ENCODE measurements at places on chromosomes 3 and 15.
A peak's percentile ranks its signal among the peaks of the same experiment; 100 is the strongest.

DNA sequence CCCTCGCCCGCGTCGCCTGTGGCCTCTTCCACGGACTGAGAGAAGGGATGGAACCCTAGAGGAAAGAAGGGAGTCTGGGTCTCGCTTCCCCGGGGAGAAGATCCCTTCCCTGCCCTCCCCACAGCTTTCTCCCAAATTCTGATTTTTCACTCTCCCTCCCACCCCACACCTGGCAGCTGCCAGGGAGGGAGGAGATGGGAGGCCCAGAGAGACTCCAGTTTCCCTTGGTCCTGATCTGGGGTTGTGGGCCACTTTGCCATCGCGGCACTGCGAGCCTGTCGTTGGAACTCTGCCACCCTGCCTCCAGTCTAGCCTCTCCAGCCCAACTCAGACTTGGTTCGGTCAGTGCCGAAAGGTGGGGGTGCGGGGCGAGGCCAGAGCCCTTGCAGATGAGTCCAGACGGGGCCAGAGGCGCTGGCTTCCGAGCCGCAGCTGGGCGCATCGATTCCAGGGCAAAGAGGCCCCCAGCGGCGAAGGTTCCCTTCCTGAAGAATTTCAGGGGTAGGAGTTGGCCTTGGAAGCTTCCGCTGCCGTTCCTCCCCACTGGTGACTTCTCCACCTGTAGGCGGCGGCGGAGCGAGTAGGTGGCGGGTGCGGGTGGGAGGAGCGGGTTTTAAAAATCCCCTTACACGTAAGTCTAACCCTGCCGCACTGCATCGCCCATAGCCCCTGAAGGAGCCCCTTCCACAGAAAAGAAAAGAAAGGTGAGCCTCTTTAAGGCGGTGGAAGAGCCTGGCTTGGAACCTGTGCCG is 5.2 kb downstream of the WNT5A start:
- DNase-seq, result no peak

DNA sequence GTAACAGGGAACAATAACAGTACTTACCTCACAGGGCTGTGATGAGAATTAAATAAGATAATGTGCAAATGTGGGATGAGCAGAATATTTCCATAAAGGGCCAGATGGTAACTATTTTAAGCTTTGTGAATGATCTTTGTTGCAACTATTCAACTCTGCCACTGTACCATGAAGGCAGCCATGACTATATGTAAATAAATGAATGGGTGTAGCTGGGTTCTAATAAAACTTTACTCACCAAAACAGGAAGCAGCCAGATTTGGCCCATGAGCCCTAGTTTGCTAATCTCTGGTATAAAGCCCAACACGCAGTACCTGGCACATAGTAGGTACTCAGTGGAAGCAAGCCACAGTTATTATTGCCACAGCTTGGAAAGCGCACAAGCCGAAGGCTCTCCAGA is 362.7 kb upstream of the PROK2 start:
- DNase-seq, result no peak

- DNase-seq, result peak; percentile 42
Measured at GRCh38 chr15:67303490-67304363, 49.1 kb downstream of the IQCH start.

DNA sequence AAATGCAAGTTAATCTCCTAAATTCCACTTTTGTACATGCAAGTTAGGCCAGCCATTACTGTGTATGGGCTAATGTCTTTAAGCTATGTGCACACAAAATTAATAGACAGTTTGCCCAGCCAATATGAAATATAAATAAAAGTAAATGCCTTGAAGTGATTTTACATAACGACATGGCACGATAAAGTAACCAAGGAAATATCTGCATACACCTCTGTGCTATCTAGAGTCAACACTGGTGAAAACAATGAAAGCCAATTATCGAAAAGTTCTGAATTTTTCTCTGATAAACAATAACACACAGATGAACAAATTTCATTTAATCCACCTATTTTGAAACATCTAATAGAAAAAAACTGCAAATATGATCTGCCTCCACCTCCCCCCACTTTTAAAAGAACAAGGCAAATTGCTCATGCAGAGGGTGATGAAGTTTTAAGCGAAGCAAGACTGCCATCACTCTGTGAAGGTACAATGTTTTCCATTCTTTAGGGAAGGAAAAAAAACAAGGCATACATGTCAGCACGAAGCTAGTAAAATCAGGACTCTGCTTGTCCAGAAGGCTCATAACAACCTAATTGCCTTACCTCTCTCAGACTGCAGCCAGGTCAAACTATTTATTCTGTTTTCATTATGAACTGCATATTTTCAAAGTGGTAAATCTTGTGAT is 317.7 kb downstream of the MECOM start:
- DNase-seq, result no peak

GRCh38 chr15:58865425-58865880 is 68.0 kb downstream of the SLTM start:
- no peak for DNase-seq

DNA sequence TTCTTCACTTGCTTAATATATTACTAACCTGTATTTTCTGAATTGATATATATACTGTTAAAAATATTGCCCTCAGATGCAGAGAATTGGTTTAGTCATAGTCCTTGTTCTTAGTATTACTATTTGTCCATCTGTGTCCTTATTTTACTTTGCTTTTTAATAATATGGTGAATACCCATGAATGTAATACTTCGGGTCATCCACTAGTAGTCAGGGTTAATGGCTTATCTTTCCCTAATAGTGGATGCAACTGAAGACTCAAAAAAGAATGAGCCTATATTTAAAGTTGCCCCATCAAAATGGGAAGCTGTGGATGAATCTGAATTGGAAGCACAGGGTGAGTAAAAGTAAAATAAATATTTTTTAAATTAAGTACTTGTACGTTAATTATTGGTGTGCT is 36.5 kb downstream of the U2SURP start:
- no peak for DNase-seq

DNA sequence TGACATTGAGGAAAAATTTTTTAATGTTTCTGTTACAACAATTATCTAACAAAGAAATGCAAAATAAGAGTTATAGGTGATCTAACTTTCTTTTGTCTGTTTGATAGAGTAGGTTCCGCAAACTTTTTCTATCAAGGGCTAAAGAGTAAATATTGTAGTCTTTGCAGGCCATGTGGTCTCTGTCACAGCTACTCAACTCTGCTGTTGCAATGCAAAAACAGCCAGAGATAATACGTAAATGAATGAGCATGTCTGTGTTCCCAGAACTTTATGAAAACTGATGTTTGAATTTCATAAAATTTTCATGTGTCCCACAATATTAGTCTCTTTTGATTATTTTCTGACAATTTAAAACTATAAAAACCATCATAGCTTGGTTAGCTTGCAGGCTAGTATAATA is 73.3 kb downstream of the SLC24A1 start:
- DNase-seq, result no peak

DNA sequence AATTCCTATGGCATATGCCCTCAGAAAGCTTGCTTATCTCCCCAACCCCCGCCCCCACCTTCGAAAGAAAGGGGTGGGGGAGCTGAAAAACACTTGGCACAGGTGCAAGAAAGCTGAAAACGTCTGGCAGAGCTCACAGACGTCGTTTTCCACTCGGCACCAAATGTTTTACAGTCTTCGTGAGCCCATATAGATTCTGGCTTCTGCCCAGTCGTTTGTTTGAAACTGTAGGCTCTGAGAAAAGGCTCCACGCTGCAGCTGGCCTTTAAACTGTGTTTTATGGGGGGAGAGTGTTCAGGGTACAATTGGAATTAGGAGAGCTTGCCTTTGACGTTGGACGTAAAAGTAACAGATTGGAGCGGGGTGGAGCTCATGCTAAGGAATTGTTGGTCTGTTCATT is 130.3 kb downstream of the MDFIC2 start:
- DNase-seq, result peak; percentile 33

- DNase-seq, result no peak
Measured at GRCh38 chr3:128464188-128464587, 2.5 kb downstream of the DNAJB8 start.

DNA sequence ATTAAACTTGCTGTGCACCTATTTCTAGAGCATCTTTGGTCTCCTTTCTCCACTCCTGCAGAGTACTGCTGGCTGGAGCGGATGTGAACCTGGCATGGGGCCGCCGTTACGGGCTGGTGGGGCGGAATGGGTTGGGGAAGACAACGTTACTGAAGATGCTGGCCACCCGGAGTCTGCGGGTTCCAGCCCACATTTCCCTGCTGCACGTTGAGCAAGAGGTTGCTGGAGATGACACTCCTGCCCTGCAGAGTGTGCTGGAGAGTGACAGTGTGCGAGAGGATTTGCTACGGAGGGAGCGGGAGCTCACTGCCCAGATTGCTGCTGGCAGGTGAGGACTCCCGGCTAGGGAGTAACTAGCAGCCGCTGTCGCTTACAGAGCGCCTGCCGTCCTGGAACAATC is 2.1 kb downstream of the ABCF3 start:
- no peak for DNase-seq

Measured in renal pelvis (tissue), 12 donors.